ENCODE measurements at places on chromosomes 2 and 18.

DNA sequence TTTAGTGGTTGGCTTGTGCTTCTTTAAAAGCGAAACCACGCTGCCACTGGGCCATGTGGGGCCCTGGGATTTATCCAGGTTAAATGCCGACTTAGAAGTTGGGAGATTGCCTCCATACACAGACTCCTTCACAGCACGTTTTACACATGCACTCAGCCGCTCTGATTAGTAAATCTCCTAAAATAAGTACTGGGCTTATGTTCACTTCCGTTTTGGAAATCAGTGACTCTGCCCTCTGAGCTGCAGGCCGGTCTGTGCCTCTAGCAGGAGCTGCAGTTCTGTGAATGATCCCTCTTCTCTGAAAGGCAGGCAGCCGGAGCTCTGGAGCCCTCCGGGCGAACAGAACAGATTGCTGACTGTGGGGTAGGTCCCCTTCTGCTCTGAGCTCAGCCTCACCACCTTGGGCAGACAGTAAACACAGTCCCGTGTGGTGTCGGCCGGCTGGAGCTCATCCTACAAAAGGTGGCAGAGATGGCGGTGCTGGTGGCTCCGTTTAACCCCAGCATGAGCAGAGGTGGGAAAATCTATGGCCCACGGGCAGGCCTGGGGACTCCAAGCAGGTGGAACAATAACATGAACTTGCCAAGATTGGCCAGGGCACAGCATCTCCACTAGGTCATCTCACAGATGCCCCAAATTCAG, 9.8 kb upstream of the RAB17 start:
- no peak for DNase-seq

DNA sequence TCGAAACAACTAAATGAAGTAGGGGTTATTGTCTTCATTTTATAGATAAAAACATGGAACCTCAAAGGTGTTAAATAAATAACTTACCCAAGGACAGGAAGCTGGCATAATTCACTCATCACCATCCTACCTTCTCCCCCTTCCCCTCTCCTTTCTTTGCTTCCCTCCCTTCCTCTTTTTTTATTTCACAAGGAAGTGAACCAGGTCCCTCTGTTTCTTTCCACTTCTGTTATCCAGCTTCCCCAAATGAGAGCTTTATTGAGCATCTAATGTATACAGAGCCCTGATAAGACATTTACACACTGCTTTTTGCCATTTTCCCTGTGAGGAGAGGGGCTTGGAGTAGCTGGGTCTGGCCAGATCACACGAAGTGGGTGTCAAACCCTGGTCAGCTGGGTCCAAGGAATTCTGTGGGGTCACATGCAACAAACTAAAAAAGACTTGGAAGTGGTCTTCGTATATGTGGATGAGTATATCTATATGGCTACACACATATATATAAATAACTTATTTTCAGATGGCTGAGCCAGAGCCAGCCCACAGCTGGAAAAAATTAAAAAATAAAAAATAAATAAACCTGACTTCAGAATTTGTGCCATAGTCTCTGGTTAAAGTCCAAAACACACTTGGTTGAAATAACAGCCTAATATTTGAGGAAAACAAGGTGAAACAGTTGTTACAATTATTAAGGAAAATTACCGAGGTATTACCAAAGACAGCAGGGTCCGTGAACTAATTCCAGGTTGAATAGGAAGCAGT, 49.3 kb upstream of the FOSL2 start:
- DNase-seq, result no peak

- no peak for DNase-seq
Measured at GRCh38 chr2:84840306-84840705, 40.6 kb downstream of the TRABD2A start.

- DNase-seq, result peak; percentile 19
Measured at GRCh38 chr2:24123922-24124580, 782 bp downstream of the FAM228B start.

DNA sequence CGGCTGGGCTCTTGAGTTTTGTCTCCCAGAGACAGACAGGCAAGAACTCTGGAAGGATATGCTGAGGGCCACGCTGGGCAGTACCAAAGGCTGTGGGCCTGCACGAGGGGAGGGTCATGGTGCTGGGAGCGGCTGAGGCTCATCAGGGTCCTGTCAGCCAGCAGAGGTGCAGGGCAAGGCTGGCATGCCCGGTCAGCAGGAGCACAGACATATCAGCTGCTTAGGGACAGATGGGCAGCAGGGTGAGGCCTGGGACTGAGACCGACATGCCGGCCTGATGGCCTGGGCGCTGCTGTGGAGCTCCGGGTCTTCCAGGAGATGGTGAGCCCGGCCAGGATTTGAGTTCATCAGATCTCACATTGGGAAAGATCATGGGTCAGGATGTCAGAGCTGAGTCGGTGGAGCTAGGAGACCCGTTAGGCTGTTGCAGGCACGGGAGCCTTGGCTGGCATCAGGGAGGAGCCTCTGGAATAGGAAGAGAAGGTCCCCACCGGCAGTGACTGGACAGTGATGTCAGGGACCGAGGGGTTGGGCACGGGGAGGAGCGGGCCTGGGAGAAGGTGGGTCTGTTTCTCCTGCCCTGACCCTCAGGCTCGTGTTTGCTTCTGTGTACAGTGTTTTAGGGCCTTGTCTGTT, 18.8 kb downstream of the CNDP2 start:
- DNase-seq, result no peak

DNA sequence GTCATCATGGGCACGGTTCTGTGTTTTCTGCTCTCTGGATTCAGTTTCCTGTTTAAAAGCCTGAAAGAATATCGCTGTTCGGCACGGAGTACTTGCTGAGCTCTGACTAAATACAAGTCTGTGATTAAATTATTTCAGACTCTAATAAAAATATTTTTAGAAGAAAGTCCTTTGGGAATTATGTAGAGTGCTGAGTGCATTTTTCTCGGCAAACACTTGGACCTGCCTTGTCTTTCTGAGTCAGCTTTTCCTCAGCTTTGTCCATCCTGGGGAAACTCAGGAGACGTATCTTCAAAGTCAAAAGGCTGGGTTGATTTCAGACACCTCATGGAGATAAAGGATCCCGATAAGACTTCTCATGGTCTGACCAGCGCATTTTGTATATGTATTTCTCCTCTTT, 45.9 kb downstream of the IL1R2 start:
- no peak for DNase-seq

DNA sequence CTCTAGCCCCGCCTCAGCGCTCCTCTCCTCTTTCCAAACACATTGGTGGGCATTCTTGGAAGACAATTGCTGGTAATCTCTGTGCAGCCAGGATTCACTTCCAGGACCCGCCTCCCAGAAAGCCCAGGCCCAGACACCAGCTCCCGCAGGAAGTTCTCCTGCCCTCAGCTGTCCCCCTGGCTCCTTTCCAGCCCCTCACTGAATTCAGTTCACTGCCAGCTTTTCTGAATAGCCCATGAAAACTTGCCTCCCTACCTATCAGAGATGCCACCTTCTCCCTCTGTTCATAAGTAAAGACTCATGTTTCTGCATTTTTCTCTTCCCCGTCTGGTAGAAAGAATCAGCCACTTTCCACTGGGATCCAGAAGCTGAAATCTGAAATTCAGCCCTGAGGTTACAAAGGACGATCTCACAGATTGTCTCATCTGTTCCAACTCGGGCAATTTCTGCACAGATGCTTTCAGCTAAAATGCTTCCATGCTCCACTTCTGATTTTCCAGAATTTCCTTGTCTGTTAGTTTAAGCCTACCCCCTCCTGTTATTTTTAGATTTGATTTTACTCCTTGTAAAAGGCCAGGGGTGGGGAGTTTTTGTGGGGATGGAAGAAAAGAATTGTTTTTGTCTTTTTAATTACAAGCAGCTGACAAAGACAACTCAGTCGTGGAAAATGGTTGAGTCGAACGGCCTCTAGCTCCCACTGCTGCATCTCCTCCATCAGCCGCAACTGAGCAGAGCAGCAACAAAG, 98.1 kb downstream of the SP3 start:
- peak; percentile 26 for DNase-seq

DNA sequence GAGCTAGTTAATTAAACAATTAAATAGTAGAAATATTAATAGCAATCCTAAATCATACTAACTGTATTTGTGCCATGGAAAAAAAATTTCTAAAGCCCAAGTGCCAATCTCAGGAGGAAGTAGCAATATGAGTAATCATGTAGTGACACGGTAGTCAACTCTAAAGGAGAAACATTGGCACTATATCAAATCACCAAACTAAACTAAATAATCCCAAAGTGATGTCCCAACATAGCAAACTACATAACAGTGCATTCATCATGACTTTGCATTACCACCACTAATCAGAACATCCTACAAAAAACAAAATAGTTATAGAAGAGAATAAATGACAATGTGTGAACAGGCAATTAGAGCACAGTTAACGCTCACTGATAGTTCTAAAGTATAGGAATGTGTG, 195.1 kb downstream of the EXOC6B start:
- DNase-seq, result no peak

DNA sequence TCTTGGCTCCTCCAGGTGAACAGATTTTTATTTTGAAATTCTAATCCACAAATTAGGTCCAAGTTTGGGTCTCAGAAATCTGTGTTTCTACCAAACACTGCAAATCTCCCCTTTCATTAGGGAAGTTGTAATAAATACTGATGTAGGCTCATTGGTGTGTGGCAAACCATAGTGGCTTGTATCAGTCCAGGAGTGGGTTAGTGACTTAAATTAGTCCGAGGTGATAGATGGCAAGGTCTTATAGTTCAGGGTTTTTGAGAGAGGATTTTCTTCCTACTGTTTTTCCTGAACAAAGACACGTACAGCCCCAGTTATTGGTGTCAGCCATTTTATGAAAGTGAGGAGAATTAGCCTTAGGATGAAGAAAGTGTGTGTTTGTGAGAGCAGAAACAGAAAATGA, 74.6 kb downstream of the RPRM start:
- DNase-seq, result no peak

DNA sequence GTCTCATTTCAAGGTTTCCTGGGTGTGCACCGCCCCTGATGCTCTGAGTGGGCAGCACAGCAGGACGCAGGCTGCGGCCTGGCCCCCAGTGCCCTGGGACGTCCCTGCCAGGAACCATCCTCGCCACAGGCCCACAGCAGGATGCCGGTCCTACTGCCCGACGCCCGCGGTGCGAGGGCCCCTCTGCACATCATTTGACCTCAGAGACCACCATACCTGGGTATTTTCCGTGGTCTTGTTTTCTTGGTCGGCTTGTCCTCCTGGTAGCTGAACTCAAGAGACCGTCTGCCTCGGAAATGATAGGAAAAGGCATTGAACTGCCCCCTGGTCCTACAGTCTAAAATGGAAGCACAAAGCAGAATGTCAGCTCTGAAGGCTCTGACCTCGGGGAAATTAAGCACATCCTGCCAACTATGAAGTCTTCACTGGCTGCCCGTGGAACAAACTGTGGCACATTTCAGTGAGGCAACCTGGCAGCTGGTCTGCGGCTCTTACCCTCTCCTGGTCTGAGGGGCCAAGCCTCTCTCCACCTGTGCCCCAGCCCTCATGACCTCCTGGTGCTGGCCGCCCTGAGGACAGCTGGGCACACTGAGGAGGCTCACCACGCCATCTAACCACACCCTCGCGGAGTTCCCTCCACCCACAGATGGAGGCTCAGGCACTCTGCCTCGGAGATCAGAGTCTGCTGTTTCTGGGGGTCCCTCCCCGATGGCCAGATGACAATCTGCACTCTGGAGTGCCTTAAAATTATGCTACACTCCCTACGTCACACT, 105.0 kb downstream of the PXDN start:
- DNase-seq, result no peak

GRCh38 chr18:78725426-78725825, 254.2 kb upstream of the SALL3 start:
- DNase-seq, result no peak

DNA sequence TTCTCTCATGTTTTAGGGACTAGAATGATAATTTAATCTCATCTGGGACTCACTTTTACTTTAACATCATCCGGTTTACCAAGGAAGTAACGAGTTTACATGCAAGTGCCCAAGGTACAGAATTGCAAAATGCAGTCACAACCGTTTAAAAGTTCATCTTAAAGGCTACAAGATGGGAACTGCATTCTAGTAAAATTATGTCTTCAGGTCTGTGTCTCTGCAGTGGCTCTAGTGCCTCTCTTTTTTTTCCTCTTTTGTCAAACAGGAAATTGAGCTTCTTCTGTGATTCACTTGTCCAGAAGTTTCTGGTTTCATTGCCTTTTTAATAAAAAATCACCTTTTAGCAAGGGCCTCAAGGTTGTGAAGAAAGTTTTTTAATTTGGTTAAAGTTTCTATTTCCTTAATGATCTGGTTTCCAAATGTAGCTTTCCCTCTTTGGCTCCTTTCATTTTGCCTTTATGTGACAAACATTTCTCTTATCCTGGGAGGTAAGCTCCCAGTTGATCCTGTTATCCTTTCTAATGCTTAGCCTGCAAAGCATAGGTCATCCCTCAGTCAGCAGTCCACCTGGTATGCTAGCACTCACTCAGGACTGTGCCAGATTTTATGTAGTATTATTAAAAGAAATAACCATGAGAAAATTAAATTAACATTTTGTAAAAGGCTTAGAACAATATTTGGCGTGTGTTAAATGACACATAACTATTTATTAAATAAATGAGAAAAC, 2.4 kb downstream of the GLS start:
- DNase-seq, result no peak

GRCh38 chr18:44388329-44388728, 292.4 kb upstream of the SETBP1 start:
- no peak for DNase-seq

GRCh38 chr2:38978296-38978903, 88.7 kb downstream of the ARHGEF33 start:
- DNase-seq, result no peak

- DNase-seq, result peak; percentile 25
Measured at GRCh38 chr2:168350380-168350779, 103.0 kb upstream of the STK39 start.

- DNase-seq, result no peak
Measured at GRCh38 chr2:117271631-117272030, 542.9 kb upstream of the DDX18 start.

DNA sequence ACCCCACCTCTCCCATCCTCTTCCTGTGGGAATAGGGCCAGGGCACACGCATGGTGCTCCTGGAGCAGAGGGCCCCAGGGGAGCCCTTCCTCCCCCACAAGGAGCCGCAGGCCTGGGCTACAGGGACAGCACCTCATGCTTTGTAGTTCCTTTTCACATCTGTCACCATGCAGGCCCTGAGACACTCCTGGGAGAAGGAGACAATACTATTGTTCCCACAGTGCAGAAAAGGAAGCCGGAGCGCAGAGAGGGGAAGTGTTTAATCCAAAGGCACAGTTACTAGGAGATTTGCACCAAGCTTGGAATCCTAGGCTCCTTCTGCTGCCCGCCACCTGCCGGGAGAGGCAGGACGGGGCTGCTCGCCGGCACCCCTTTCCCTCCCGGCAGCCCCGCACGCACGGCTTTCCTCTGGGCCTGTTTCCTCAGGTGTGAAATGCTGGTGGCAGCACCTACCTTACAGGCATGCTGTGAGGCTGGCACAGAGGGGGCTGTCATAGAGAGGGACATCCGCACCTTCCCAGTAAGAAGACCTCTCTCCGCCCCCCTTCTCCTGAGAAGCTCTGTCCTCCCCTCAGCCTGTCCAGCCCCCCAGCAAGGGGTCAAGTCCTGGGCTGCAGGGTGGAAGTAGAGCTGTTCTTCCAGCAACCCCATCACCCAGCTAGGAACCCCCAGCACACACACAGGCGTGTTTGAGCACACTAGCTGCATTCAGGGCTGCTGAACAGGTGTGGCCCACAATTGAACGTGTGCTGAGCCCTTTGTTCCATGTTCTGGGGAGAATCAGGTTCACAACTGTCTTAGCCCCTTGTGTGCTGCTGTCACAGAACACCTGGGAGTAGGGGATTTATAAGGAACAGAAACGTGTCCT, 62.6 kb downstream of the SMAD7 start:
- no peak for DNase-seq

- peak; percentile 62 for DNase-seq
Measured at GRCh38 chr18:33578518-33579348, 714 bp downstream of the ASXL3 start.

Data from COR-L47 (cell line).